ENCODE measurements at places on chromosomes 11 and 22. TPM values are rescaled to one million over a fixed set of nuclear protein-coding genes. Genes with fewer than 3 reads are reported as not detected.

The LMO1 gene
- total RNA-seq: not detected

The TMX2 gene
- 59.8 TPM for total RNA-seq

The CHRNA10 gene
- total RNA-seq: 1.1 TPM

The DPP3 gene
- 28.5 TPM for total RNA-seq

The MS4A12 gene
- total RNA-seq: not detected

The SMARCB1 gene
- total RNA-seq: 18.0 TPM
